GM23248 (cell line): ENCODE measurements at places on chromosomes 12 and 14. TPM values are rescaled to one million over a fixed set of nuclear protein-coding genes. Genes with fewer than 3 reads are reported as not detected.

DNA sequence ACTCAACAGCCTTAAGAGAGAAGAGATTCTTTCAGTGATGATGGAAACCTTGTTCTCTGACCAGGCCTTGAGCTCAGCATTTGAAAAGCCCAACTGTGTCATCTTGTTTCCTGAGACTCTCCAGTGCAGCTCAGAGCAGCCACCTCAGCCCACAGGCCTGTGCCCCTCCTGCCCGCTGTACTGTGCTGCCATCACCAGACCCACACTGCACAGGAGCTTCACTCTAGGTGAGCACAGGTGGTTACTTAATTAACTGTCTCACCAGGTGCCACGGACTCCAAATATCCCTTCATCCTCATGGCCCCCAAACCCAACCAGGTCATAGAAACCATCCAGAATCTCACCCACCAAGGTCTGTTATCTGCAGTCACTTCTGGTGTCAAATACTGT, 51.3 kb downstream of the JAG2 start:
- DNase-seq, result no peak

DNA sequence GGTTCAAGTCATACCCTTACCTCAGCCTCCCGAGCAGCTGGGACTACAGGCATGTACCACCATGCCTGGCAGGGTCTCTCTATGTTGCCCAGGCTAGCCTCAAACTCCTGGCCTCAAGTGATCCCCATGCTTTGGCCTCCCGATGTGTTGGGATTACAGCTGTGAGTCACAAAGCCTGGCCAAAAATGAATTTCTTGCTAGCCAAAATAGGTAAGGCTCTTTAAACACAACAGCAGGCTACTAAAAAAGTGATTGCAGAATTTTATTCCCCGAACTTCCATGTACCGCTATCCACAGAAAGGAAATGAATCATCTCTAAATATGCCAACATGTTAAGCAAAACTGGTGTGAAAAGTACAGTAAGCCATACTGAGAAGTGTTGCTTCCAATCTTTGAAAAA, 50.6 kb downstream of the WDHD1 start:
- peak; percentile 78 for DNase-seq

GRCh38 chr12:121390856-121391255, 9.1 kb upstream of the RNF34 start:
- DNase-seq, result no peak

DNA sequence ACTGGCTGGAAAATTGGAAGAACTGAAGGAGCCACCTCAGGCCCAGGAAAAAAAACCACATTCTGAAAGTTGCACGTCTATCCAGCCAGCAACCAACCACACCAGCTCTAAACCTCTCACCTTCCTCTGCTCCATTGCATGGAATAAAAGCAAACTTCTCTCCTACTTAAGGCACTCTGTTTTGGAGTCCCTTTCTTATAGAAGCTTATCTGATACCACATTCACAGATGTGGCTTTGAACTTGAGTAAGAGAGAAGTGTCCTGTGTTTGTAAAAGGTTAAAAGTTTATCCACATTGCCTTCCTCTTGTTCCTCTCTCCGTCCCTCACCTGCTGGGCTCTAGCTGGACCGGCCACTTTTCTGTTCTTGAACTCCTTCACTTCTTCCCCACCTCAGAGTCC, 99.6 kb upstream of the PLXNC1 start:
- no peak for DNase-seq

DNA sequence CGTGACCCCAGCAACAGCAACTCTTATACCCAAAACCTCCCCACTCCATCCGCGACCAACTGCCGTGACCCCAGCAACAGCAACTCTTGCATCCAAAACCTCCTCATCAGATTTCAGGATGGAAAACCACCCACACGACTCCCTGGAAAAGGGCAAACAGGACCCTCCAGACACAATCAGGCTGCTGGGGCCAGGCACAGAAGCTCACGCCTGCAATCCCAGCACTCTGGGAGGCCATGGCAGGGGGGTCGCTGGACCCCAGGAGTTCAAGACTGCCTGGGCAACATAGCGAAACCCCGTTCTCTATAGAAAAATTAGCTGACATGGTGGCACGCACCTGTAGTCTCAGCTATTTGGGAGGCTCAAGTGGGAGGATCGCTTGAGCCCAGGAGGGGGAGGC, 19.7 kb downstream of the PGAM5 start:
- DNase-seq, result no peak

- DNase-seq, result peak; percentile 78
These were observed 8.6 kb downstream of the TC2N start for GRCh38 chr14:91858536-91859275.

DNA sequence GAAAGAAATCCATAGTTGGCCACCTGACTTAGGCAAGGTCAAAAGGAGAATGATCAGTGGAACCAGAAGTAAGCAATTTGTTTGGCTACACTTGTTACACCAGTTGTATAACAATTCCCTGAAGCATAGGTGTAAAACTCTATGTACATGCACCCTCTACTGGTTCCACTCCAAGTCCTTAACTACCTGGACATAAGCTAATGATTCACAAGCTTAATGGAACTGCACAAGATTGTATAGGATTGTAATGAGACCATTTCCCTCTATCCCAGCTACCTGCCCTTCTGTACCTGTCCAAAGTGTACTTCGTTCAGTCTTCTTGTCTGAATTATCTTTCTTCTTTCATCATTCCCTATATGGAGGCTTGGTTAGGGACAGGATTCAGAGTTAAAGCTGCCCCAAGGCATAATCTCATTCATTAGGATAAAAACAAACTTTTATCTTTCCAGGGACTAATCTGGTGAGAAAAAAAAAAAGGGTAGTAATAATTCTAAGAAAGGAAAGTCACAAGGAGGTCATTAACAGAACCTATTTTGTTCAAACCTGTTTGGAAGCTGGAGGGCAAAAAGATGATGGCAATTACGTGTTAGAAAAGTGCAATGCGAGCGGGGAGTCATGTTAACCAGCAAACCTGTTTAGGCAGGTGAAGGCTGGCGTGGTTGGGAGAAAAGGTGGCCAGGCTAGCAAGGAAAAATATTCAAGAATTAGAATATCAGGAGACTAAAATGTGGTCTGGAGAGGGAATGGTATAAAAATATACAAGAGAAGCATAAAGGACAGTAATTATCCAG, 2.8 kb upstream of the TMEM52B start:
- DNase-seq, result no peak

- no peak for DNase-seq
These were observed 61.7 kb downstream of the DIO3 start for GRCh38 chr14:101623077-101623372.

- peak; percentile 32 for DNase-seq
These were observed 46.4 kb downstream of the ZFYVE21 start for GRCh38 chr14:103762036-103762435.

DNA sequence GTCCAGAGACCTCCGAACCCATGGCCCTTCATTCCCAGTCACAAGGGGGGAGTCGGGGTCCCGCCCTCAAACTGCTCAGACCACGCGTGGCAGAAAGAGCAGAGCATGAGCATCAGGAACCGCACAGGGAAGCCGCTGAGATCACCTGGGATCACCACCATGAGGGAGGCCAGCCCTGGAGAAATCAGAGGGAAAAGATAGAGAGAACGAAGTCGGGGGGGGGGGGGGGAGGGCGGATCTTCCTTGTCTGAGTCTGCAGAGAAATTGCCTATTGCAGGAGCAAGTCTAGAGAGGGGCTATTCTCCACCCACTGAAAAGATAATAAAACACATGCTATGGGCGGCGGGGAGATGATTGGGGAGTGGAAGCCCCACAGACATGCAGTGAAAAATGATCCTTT, 884 bp upstream of the TMEM132C start:
- no peak for DNase-seq

GRCh38 chr14:93834699-93835371, 46.5 kb upstream of the PRIMA1 start:
- DNase-seq, result no peak

DNA sequence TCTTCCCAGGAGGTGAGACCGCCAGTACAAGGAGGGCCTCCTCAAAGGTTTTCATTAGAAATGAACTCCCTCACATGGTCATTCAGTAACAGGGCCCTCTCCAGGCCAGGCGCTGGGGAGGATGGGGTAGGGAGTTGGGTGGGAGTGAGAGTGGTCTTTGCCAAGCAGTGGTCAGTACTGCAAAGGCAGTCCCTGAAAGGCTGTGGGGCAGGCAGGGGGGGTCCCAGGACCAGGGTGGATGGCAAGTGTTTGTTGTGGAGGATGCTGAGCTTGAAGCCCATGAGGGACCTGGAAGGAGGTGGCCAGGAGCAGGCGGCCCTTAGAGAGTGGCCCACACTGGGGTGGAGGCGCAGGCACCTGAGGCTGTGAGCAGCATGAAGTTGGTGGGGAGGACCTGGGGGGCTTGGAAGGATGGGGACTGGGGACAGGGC, 26.1 kb downstream of the CEP170B start:
- no peak for DNase-seq

GRCh38 chr12:27651201-27651600, 45.0 kb upstream of the REP15 start:
- DNase-seq, result peak; percentile 19

DNA sequence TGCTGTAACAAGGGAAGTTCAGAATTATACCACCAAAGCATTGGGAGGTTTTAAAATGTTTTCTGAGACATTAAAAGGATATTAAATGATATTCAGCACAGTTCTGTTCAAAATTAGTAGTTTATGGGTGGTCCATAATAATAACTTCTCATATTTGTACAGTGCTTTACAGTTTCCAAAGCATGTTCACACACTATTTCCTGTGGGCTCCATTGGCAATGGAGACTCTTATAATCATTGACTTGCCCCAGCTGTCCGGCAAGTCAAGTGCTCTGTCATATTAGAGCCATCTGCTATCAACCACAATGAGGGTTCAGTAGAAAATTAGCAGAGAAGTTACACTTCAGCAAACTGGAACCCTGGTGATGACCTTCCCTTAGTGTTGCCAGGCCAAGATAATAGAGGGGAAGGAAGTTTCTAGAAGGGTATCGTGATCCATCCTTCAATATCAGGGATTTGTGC, 526.6 kb upstream of the CCDC196 start:
- DNase-seq, result no peak

- DNase-seq, result no peak
These were observed 48.2 kb downstream of the FOXA1 start for GRCh38 chr14:37546621-37547447.

DNA sequence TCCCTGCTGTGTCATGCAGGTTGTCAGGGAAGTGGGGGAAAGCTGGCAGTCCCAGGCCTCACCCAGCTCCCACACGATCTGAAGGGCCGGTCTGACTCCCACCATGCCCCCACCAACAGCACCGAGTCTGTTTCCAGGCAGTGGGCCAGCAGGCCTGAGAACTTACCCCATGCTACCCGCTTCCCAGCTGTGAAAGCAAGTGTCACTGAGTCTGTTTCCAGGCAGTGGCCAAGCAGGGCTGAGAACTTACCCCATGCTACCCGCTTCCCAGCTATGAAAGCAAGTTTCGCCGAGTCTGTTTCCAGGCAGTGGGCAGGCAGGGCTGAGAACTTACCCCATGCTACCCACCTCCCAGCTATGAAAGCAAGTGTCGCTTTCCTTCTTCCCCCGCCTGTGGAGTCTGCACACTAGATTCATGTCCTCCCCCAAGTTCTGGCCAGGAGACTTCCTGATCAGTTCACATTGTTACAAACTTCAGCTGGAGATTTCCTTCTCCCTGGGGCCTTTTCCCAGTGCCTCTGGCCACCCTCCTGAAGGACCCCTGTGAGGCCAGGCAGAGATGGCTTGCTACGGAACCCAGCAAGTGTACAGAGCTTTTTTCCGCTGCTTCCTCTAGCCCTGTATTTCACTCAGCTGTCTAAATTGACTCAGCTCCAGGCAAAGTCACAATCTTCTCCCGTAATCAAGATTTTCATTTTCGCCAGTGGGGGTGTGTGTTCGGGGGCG, 435.4 kb downstream of the TMTC2 start:
- peak; percentile 51 for DNase-seq

DNA sequence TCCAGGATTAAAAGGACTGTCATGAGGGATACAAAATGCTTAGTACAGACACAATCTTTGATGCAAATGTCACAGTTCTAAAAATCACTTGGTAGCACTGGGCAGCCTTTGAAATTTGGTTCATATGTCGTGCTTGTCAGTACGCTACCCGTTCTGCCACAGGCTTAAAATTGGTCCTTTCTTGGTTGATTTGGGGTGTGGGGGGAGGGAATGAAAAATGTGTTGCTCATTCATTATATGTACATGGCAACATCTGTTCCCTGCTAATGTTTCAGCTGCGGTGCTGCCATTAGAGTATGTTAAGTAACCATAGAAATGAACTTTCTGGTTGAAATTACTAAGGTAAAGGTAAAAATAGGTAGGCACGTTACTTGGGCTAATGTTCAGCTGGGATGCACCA, 155.4 kb upstream of the ARHGAP5 start:
- DNase-seq, result no peak

DNA sequence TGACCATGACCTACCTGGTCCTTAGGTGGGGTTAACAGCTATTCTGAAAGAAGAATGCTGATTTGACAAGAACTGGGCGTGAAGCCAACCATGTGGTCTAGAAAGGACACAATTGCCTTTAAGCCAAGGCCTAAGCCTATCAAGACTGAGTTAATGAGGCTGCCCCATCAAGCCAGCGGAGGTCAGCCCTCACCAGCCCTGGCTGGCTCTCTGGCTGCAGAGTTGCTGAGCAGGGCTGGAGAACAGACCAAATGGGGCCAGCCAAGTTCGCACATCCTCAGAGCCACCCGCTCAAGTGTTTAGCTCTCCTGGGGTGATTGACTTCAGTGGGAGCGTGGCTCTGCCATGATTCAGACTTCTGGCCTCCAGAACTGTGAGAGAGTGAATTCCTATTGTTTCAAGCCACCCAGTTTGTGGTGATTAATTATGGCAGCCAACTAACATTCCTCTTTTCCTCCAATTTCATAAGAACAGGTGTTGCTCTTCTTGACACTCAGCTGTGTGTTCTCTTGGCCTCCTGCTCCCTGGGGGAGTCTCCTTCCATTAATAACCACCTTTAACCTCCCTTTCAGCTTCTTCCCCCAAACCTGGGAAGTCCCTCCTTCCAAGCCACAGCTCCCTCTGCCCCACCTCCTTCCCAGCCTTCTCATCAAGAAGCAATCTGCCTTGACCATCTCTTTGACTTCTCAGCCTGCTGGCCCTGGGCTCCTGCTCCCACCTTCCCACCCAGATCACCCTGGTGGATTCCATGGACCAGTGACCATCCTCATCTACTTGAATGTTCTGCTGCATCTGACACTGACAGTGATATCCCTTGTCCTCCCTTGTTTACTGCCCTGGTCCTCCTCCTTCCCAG, 5.3 kb upstream of the SERPINA5 start:
- DNase-seq, result peak; percentile 61

- DNase-seq, result peak; percentile 82
These were observed 32.0 kb downstream of the RTL1 start for GRCh38 chr14:100871234-100872186.

GRCh38 chr14:74698465-74698864, 14.4 kb downstream of the AREL1 start:
- no peak for DNase-seq

OR4L1 gene
- not detected in 2 replicates for total RNA-seq

COCH gene
- 2.7 TPM in 1 of 2 replicates, not detected in the other for total RNA-seq

ARMH4 gene
- 2.9 and 3.3 TPM in 2 replicates for total RNA-seq

LIN52 gene
- total RNA-seq, result 6.7 and 8.0 TPM in 2 replicates

ZNF84 gene
- total RNA-seq, result 14.9 and 30.0 TPM in 2 replicates

LALBA gene
- not detected in 2 replicates for total RNA-seq

RBP5 gene
- not detected in 2 replicates for total RNA-seq

METTL25 gene
- 6.9 and 27.1 TPM in 2 replicates for total RNA-seq

DAO gene
- not detected in 2 replicates for total RNA-seq

KRT7 gene
- 5.7 and 11.0 TPM in 2 replicates for total RNA-seq

LTB4R2 gene
- total RNA-seq, result 3.5 and 6.8 TPM in 2 replicates
